ENCODE measurements at places on chromosomes 2 and 18.

DNA sequence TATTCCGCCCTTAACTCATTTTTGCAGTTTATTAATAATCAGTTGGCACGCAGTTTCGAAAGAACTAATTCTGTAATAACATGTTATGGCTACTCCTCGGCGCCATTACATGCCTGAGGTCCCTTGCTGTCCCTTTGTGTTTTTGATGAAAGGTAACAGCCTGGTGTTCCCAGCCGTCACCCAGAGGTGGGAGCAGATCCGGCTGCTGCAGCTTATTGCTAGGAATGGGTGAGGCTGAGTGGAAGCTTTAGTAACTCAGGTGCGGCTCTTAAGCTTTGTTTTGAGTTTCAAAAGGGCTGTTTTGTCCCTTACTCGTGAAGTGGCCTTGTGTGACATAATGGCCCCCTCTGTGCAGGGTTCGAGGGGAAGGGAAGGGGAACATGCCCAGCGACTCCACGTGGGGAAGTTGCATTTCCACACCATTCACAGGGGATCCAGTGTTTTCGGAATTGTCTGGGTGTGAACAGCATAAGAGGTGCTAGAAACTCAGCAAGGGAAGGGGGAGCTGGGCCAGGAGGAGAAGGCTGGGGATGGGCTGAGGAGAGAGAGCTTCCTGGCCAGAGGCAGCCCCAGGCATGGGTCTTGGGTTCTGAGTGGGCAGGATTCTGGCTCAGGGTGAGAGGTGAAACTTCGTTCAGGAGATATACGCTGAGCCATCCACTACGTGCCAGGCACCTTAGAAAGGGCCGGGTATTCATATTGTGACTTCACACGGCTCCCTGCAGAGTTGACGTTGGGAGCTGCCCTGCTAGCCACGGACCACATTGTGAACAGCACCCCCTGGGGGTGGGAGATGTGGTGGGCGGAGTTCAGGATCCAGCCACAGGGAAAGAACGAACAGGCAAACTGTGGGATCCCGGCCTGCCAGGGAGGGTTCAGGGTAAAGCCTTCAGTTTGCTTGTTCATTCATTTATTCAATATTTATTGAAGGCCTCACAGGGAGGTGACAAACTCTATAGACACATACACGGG, 84.4 kb downstream of the TGOLN2 start:
- DNase-seq: no peak

DNA sequence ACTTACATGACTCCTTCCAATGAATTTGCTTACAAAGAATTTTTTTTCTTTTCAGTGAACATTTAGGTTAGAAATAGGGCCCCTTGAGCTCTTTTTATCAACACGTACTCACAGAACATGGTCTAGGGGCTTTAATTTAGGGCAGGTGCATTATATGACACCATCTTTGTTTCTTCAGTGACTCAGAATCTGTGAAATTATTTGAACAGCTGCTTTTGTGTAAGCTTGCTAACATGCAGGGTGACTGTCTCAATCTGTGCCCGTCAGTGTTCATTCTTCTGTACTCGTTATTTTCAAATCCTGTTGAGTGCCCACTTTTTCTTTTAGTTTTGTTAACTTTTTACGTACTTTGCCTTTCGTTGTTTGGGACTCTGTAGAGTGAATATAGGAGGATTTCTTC, 52.8 kb upstream of the CABYR start:
- peak; percentile 78 for DNase-seq

GRCh38 chr18:10141559-10141958, 227.7 kb downstream of the VAPA start:
- no peak for DNase-seq

DNA sequence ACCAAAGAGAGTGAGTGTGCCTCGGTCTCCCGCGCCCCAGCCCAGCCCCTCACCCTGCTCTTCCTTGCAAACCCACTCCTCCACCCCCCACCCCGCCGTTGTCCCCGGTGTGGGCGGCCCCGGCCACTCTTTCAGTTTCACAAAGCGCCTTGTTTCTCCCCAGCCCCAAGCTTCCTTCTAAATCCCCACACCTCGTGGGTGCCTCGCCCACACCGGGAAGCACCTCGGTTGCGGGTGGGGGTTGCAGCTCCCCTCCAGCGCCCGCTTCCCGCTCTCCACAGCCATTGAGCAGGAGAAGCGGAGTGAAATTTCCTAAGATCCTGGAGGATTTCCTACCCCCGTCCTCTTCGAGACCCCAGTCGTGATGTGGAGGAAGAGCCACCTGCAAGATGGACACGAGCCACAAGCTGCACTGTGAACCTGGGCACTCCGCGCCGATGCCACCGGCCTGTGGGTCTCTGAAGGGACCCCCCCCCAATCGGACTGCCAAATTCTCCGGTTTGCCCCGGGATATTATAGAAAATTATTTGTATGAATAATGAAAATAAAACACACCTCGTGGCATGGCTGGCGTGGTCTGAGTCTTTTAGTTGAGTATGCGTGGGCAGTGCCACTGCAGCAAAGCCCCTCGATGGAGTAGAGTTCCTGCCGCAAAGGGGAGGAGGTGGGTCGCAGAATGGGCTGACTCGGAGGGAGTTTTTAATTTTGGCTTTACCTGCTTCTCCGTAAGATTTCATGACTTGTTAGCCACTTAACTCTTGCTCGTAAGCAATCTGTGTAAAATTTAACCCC, 848 bp downstream of the TMSB10 start:
- no peak for DNase-seq

DNA sequence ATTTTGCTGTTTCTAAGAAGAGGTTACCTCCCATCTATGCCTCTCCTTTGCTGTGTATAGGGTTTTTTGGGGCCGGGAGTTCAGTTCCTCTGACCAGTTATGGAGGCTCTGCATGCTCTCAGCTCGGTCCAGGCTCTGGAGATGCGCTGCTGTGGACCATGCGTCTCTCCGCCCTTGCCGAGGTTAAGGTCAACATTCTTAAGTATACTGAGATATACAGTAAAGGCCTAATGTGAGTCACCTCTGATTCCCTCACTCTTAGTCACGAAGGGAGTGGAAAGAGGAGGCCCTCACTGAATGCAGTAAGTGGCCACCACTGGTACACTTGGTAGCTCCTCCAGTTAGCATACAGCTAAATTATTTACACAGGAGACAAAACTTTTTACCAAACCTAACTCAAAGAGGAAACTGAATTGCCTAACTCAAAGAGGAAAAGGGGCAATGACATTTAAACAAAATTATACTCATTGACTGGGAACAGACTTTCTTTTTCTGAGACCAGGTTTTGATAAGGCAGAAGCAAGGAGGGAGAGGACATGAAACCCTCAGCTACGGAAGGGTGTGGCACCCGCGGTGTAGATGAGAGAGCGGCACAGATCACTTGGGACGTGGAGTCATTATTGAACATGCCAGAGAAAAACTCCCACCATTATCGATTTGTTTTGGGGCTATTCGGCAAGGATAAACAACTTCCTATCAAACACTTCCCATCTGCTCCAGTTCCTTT, 98.7 kb downstream of the COPS8 start:
- DNase-seq: no peak

DNA sequence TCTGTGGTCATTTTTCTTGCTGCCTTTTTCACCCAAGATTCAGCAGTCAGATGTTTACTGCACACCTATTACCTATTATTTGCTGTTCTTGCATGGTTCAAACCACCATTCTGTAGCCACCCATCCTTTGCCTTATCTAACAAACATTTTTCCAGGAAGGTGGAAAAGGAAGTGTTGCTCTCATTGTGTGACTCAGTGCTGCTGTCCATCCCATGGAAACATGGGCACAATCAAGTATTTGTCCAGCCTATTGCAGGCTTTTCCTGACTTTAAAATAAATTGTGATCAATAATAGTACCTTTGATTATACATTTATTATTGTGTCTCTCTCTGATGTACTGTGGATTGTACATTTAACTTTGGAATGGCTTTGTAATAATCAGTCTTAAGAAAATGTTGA, 53.2 kb downstream of the USP14 start:
- no peak for DNase-seq

DNA sequence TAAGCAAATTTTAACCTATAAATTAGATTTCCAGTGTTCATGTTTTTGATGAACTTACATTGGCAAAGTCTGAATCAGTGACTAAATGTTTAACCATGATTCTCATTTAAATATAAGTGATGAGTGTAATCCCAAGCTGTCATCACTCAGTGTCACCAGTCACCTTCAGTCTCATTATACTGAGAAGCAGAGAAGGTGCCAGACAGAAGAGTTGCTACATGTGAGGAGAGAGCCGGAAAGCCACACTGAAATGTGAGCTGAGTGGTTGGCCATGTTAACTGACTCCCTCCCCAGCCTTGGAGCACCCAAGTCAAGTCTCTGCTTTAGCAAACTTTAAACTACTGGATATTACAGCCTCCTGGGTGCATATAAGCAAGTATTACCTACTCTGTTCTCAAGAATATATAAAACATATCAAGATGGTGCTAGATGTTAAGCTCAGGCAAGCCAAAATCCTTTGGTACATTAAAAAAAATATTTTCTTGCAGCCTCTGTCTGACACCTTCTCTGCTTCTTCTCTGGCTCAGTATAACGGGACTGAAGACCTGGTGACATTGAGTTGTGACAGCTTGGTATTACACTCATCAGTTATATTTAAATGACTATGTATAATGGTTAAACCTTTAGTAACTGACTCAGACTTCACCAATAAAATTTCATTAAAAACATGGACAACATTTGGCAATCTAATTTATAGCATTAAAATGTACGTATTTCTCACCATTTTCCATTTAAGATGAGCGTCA, 75.8 kb upstream of the MAP3K20 start:
- DNase-seq: no peak

DNA sequence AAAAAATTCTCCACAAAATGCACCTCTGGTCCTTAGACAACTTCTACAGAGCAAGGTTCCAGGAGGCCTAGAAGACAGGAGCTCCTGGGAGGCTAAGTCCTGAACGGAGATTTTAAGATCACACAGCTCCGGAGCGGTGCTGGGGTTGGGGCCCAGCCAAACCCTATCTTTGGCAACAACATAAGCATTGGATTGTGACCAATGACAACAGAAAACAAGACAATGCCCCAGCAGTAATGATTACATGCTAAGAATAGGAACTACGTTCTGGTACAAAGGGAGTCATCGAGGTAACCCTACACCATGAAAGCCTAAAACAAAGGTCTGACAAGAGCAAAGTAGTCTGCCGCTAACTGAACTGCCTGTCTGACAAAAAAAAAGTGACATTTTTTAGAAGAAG, 171.2 kb downstream of the CMPK2 start:
- DNase-seq: no peak

DNA sequence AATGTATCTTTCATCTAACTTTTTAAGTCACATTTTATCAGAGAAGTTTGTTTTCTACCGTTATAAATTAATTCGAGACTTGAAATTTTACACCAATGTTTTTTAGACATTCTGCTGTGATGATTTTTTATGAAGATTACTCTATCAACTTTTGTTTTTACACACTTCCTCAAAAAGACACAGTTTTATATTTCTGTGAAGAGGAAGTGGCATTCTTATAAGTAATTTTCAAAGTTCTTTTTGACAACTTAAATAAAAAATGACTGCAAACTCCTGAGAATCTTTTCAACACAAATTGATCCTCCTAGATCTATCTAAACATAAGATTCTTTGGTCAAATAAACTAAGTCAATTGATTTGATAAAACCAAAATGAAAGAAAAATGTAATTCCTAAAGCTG, 13.7 kb downstream of the ANKRD44 start:
- DNase-seq: no peak

- DNase-seq: no peak
Measured at GRCh38 chr2:170719810-170720209, 4.7 kb downstream of the SP5 start.

GRCh38 chr2:67566285-67566684, 169.2 kb downstream of the ETAA1 start:
- DNase-seq: no peak

DNA sequence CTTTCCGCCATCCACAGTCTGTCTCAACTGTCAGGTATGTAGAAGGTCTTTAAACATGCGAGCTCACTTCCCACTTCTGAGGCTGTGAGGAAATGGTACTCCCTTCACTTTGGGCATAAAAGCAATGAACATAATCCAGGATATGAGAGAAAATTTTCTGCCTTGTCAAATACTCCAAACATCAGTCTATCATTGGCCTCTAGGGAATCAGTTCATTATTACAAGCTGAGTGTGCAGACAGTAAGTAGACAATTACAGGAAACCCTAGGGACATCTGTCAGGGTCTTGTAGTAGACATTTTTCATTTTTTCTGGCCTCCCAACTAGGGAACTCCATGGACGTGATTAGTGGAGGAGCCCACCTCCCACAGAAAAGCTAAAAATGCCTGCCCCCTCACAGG, 13.6 kb upstream of the APCDD1 start:
- DNase-seq: no peak

GRCh38 chr2:102094917-102095316, 47.6 kb upstream of the IL1R1 start:
- DNase-seq: no peak

DNA sequence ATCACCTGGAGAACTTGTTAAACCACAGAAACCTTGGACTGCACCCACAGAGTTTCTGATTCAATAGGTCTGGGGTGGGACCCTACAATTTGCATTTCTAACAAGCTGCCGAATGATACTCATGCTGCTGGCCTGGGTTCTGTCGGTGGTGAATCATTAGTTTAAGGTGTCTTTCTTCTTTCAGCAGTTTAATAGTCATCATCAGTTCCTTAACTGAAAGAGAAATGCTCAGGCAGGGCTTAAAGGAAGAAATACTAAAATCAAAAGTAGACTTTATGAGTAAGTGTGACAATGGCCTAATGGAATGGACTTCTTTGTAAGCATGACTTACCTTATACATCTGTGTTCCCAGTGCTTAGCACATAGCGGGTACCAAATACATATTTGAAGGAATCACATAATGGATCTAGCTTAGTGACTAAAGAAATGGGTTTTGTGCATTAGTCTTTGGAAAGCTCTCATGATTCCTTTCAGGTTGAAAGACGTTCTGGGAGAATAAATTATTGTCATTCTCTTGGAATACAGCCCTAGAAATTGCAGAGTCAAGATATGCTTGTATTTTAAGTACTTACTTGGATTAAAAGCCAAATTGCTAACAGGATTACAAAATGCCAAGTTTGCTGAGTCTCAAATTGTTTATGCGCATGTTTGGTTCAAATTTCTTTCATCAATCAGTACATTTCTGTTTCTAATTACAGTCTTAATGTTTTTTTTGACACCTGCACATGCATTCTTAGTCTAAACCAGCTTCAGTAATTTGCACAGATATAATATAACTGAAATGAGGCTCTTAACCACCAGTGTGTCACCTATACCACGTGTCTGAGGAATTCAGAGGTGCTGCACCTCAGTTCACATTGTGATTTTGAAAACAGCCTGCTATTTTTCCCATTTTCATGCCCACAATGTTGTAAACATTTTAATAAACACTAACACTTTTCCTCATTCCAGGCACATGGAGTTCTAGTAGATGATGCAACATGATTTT, 220.3 kb upstream of the NRP2 start:
- DNase-seq: no peak
